ENCODE measurements at places on chromosomes 3 and 15.

DNA sequence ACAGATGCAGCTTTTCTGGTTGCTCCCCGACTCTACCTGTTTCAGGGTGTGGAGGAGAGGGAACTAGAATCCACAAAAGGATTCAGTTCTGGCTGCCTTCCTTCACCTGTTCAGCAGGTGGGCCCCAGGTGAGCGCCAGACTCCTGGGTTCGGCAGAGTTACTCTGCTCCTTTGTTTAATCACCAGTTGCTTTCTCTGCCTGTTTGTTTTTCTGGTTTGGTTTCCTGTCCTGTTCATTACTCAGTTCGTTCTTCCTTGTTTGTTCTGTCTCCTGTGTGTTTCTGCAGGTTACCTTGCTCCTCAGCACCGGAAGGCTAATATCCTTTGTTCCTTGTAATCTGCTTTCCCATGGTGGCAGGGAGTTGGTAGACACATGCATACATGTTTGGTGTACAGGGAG lies 508.5 kb upstream of the ATP11B start:
- DNase-seq = no peak

- no peak for DNase-seq
Observed at GRCh38 chr15:66226736-66227135, 26.8 kb downstream of the MEGF11 start.

DNA sequence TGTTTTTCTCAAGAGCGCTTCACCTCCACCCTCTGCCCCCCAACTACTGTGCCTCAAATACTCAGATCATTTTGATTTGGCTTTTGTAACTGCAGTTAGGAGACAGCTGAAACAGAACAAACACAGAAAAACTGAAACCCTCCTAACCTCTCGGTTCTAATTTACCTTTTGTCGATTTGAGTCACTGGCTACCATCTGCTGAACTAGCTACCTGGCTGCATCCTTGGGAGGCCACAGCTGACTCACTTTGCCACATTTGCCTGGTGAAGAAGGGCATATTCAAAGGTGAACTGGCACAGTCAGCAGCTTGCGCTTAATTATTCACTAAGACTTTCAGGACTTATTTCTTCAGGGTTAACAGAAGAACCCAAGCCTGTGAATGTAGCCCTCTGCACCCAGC lies 117.7 kb downstream of the FOXB1 start:
- DNase-seq = no peak

DNA sequence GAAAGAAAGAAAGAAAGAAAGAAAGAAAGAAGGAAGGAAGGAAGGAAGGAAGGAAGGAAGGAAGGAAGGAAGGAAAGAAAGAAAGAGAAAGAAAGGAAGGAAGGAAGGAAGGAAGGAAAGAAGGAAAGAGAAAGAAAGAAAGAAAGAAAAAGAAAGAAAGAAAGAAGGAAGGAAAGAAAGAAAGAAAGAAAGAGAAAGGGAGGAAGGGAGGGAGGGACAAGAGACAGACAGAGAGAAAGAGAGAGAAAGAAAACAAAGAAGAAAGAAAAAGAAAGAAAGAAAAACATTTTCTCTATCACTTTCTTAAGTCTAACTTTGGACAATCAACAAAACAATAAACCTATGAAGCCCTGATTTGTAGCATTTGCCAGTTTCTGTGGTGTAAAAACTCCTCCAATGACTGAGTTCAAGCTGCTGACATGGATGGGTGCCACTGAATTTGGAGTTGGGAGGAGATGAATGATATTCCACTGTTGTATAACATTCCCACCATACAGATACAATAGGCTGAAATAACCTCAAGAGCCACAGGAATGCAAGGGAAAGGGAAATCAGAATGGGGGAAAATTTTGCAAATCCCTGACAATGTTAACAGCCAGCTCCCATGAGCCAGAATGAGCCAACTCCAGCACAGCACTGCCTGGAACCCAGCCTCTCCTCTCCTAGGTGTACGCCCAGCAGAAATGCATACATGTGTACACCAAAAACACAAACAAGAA lies 15.0 kb upstream of the RTP3 start:
- no peak for DNase-seq

- DNase-seq = no peak
Observed at GRCh38 chr3:194592798-194593752, 40.1 kb downstream of the TMEM44 start.

- DNase-seq = no peak
Observed at GRCh38 chr3:78846718-78847117, 921.1 kb downstream of the ROBO1 start.

DNA sequence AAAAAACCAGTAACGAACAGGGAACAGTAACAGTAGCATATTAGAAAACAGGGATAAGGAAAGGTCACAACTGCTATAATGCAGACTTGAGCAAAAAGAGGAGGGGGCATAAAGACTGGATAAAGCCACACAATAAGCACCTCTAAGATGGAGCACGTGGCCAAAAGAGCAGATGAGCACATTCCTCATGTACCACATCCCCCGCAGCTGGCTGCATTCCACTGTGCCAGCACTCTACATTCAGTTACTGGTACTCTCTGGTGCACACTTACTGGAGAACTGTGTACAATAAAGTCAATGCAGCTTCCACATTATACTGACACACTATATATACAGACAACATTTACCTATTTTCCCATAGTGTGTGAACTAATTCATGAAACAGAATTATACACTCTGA lies 64.7 kb downstream of the UBE3A start:
- no peak for DNase-seq

GRCh38 chr15:55507567-55507966 lies 467 bp downstream of the DNAAF4 start:
- no peak for DNase-seq

- DNase-seq = no peak
Observed at GRCh38 chr15:39145854-39146625, 434.8 kb upstream of the THBS1 start.

DNA sequence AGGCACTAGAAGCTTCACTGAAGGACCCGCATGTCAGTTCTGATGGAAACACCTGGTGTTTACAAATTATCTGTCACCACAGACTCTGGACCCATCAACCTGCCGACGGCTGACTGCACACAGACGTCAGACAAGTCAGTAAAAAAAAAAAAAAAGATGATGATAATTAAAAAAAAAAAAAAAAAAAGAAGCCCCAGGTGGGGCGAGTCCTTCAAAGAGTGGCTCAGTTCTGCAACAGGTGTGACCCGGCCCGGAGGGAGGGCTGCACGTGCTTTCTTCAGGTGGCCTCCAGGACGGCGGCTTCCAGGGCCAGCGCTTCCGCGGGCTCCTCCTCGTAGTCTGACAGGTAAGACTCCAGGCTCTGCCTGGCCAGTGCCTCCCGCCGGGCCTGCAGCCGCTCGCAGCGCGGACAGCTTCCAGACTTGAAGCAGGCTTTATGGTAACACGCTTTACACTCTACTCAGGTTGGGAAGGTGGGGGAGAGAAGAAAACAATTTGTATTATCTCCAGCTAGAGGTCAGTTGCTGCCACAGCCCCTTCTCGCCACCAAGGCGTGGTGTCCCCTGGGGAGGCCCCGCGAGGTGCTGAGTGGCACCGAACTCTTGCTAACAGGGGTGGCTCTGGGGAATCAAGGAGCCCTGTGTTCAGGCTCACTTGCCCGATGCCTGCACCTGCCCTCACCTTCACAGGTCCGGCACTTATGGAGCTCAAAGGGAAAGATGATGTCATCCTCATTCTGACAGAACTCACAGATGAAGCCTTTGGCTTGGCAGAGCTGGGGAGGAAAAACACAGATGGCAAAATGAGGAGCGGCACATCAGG lies 61.8 kb downstream of the RUBCN start:
- no peak for DNase-seq

DNA sequence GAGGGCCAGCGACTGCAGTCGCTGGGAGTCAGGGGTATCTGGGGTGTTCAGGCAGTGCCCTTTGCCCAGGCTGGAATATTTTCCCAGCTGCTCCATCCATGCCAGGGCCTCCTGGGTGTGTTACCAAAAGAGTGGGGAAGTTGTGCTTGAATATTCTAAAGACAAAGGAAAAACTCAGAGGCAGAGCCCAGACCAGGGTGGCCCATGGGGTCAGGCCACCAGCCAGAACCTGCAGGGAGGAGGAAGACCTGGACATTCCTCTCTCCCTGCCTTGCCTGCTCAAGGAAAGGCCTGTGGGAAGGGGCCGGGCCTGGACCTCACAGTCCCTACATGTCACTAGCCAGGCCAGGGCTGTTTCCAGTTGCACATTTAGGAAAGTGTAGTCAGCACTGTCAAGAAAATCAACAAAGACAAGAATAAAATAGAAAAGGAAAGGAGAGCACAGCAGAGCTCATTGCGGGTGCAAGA lies 16.0 kb upstream of the KLF15 start:
- DNase-seq = no peak

- DNase-seq = no peak
Observed at GRCh38 chr3:59596741-59597140, 546.9 kb upstream of the CFAP20DC start.

DNA sequence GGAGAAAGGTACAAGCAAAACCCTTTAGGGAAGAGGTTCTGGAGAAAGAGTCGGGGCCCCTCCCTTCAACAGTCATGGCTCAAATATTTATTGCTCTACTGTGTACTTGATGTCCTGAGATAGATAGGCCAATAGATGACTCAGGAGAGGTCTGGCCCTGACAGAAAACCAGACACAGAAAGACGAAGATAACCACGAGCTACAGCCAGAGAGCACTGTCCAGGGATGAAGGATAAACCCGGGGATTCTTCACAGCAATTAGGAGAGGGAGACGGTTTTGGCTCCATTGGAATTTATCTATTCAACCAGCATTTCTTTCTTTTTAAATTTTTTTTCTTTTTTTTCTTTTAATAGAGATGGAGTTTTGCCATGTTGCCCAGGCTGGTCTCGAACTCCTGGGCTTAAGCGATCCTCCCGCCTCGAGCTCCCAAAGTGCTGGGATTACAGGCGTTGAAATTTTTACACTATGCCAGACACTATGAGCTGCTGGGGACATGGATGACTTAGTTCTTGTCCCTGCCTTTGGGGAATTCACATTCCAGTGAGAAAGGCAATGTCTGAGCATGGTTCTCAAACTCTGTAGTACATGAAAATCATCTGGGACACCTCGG lies 4.6 kb upstream of the CIDEC start:
- DNase-seq = no peak

- no peak for DNase-seq
Observed at GRCh38 chr15:57319226-57319918, 56.9 kb upstream of the CGNL1 start.

DNA sequence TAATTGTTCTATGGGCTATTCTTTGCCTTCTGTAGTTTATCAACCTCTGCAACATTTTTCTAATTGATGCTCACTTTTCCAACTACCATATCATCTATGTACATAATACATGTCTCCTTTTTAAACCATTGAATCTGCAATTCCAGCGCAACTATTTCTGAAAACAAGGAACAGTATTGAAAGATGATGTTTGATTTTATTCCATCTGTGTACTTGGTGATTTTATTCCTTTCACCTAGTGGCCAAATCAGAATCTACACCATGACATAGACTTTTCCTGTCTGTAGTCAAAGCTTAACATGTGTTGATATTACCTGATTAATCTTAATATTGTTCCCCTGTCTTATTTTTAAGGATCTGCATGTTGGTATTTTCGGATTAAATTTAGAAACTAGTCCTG lies 13.0 kb downstream of the NKTR start:
- no peak for DNase-seq

GRCh38 chr15:25431836-25432561 lies 6.8 kb downstream of the UBE3A start:
- no peak for DNase-seq

DNA sequence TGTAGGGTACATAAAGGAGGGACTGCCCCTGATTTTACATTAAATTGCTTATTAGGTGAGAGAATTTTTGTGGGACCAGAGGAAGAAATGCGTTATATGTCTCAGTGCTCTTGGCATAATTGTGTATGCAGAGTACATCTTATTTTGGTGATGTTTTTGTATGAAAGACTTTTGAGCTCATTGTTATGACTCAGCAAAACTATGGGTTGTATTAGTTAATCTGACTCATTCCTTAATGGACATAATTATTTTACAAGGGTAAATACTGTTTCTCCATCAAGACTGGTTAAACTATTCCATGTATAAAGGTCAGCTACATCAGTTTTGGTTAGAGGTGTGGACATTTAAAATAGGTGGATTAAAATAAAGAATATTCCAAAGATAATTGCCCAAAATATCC lies 156.8 kb downstream of the ALCAM start:
- DNase-seq = no peak

GRCh38 chr15:79481793-79482192 lies 49.7 kb downstream of the MINAR1 start:
- no peak for DNase-seq

DNA sequence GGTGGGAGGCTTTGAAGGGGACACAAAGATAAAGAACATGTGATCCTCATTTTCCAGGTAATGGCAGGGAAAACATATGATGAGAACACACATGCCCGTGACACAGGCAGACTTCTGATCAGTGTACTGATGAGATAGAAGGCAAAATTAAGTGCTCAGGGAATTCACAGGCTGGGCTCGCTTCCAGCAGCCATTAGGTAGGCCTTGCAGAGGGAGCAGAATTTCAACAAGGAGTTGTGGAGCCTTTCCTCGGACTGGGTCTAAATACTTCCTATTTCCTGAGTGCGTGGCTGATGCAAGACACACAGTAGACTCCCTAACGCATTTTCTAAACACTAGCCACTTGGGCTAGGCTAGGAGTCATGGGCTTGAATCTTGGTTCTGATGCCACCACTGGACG lies 74.0 kb upstream of the ETV5 start:
- DNase-seq = no peak

- no peak for DNase-seq
Observed at GRCh38 chr15:73383310-73384189, 14.8 kb upstream of the HCN4 start.

DNA sequence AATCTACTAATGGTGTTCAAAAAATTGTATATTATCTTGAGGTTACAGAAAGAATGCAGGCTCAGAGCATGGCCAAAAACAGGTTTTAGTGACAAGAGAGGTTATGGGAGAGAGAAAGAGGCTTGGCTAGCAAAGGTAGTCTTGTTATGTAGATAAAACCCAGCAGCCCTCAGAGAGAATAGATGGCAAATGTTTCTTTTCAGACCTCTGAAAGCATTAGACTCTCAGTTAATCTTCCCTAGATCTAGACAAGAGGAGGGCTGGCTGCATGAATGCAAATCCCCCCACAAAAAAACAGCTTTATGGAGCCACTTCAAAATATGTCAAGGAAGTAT lies 62.2 kb downstream of the OSTN start:
- DNase-seq = no peak

DNA sequence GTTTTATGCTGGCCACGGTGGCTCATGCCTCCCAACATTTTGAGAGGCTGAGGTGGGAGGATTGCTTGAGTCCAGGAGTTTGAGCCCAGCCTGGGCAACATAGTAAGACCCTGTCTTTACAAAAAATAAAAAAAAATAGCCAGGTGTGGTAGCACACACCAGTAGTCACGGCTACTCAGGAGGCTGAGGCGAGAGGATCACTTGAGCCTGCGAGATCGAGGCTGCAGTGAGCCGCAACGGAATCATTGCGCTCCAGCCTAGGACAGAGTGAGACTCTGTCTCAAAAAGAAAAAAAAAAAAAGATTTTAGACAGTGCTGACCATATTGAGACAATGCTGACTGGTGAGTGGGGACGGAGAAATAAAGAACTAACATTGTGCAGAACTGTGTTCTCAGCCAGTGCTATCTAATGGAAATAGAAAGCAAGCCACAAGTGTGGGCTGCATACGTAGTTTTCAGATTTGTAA lies 67.2 kb downstream of the ST6GAL1 start:
- no peak for DNase-seq
